ENCODE measurements at places on chromosomes 7 and 10. TPM values are rescaled to one million over a fixed set of nuclear protein-coding genes. Genes with fewer than 3 reads are reported as not detected.

DNA sequence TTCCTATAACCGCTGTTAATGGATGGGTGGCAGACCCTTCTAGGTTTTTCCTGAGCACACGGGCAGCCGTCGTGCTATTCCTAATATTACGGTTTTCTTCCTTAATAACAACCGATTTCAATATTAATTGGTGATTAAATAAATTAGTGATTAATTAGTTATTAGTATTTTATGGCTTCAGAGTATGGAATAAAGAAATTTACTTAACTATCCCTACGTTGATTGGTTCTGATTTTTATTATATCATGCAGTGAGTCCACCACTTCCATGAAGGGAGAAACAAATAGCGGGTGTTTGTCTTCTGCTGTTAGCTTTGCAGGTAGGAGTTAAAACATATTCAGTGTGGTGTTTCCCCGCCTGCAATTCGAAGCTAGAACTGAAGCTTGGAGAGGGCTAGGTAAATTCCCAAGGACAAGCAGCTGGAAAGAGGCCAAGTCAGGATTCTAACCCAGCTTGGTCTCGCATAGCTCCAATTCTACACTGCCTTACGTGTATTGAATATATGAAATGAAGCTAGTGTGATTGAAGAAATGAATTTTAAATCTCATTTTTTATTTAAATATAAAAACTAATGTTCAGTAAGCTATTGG lies 928 bp upstream of the CSTF2T start:
- no peaks in the 10 kb centered on the region for H3K27me3 ChIP-seq
- H3K4me1 ChIP-seq: peaks cover 44% of the 10 kb centered on the region
- peak overlapping the region; percentile 99 for H3K4me3 ChIP-seq
- H3K36me3 ChIP-seq: peaks cover 38% of the 10 kb centered on the region
- DNase-seq: peak; percentile 62
- peak overlapping the region; percentile 100 for H3K27ac ChIP-seq

The PTF1A gene
- total RNA-seq: not detected

- H3K27ac ChIP-seq: no peak overlapping the region
- H3K36me3 ChIP-seq: no peaks in the 10 kb centered on the region
- H3K27me3 ChIP-seq: peaks cover 9% of the 10 kb centered on the region
- no peaks in the 10 kb centered on the region for H3K4me1 ChIP-seq
Measured at GRCh38 chr10:50832171-50832751, 53.2 kb downstream of the A1CF start.

DNA sequence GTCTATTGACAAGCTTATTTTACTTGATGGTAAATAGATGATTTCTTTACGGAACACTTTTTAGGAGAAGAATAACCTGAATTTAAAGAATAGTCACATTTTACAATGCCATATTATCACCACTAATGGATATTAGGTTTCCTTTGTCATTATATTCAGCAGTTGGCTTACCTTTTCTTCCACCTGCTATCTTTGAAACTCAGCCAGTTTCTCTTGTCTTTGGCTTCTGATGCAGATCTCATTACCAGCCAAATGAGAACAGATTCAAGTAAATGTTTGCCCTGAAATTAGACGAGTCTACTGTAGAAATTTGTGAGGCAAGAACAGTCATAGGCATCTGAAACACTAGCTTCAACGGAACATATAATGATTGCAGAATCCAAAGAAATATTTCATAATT lies 85.5 kb upstream of the OIT3 start:
- no peaks in the 10 kb centered on the region for H3K27me3 ChIP-seq
- no peak for DNase-seq
- no peak overlapping the region for H3K4me3 ChIP-seq
- H3K27ac ChIP-seq: no peak overlapping the region
- H3K4me1 ChIP-seq: no peaks in the 10 kb centered on the region

The SYNPO2L gene
- total RNA-seq: 0.05 TPM

The MRLN gene
- 0.82 TPM for total RNA-seq

DNA sequence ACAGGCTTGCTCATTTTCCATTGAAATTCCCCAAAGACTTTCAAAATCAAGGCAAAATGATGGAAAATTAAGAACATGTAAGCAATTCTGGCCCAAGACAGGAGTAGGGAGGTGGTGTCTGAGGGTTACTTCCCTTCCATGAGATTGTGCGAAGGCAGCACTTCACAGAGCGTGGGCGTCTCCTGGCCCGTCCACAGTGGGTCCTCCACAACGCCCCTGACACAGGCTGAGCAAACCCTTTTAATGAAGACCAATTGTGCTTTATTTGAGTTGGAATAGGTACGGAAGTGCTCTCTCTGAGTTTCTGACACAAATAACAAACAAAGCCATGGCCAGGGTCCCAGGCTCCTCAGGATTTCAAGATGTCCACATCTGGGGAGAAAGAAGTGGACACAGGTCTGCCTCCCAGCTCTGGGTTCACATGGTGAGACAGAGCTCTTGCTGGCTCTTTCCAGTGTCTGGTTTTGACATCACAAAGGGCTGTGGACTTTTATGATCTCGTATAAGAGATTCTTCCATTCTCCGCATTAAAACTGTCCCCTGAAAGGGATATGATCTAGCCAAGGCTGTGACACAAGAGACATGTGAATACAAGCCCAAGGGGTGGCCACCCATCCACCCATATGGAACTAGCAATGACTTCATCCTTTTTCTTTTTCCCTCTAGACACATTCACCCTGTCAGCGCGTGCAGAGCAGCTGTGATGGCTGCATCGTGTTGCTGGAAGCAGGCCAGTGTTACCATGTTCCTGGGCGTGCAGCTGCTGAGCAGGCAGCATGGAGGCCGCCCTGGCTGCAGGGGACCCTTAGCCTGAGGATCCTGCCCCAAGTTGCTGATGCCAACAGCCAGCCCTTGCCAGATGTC lies 145.6 kb downstream of the ADAM12 start:
- no peak overlapping the region for H3K4me3 ChIP-seq
- H3K27ac ChIP-seq: no peak overlapping the region
- no peaks in the 10 kb centered on the region for H3K4me1 ChIP-seq
- no peak for DNase-seq
- H3K36me3 ChIP-seq: no peaks in the 10 kb centered on the region
- no peaks in the 10 kb centered on the region for H3K27me3 ChIP-seq

- H3K4me1 ChIP-seq: no peaks in the 10 kb centered on the region
- H3K36me3 ChIP-seq: no peaks in the 10 kb centered on the region
- H3K27me3 ChIP-seq: peaks cover 14% of the 10 kb centered on the region
- no peak overlapping the region for H3K27ac ChIP-seq
- no peak overlapping the region for H3K4me3 ChIP-seq
Measured at GRCh38 chr10:118392761-118393160, 50.6 kb upstream of the FAM204A start.

The DUSP5 gene
- total RNA-seq: 79.9 TPM

The RNF32 gene
- total RNA-seq: 2.3 TPM

- no peak overlapping the region for H3K27ac ChIP-seq
- H3K27me3 ChIP-seq: no peaks in the 10 kb centered on the region
- H3K4me3 ChIP-seq: no peak overlapping the region
- no peaks in the 10 kb centered on the region for H3K36me3 ChIP-seq
Measured at GRCh38 chr10:128398118-128398517, 271.9 kb upstream of the MKI67 start.

- H3K4me3 ChIP-seq: no peak overlapping the region
- DNase-seq: no peak
- H3K27ac ChIP-seq: no peak overlapping the region
- peaks cover 12% of the 10 kb centered on the region for H3K36me3 ChIP-seq
- H3K4me1 ChIP-seq: peaks cover 10% of the 10 kb centered on the region
Measured at GRCh38 chr10:98415731-98416119, 743 bp upstream of the PYROXD2 start.

The MMP21 gene
- total RNA-seq: not detected

GRCh38 chr7:147436718-147437117 lies 1153.8 kb upstream of the C7orf33 start:
- H3K4me3 ChIP-seq: no peak overlapping the region
- no peak overlapping the region for H3K27ac ChIP-seq
- H3K36me3 ChIP-seq: no peaks in the 10 kb centered on the region
- no peak for DNase-seq

DNA sequence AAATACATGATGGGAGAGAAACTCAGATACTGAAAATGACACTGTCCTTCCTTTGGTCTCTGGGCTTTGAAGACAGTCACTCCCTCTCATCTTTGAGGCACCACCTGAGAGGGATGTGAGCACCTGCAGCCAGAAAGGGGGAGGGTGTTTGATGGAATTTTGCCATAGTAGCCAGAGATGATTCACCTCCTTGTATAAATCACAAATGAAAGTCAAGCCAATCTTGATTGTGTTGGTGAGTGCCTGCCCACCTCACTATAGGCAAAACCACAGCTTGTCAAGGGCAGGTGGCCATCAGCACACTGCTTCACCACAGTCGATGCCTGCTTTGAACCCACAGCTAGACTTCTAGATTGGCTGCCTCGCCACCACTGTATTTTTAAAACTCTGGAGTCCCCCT lies 48.2 kb downstream of the PON1 start:
- H3K36me3 ChIP-seq: no peaks in the 10 kb centered on the region
- H3K4me3 ChIP-seq: no peak overlapping the region
- H3K27ac ChIP-seq: no peak overlapping the region
- DNase-seq: no peak
- no peaks in the 10 kb centered on the region for H3K4me1 ChIP-seq

The SUFU gene
- total RNA-seq: 8.4 TPM

DNA sequence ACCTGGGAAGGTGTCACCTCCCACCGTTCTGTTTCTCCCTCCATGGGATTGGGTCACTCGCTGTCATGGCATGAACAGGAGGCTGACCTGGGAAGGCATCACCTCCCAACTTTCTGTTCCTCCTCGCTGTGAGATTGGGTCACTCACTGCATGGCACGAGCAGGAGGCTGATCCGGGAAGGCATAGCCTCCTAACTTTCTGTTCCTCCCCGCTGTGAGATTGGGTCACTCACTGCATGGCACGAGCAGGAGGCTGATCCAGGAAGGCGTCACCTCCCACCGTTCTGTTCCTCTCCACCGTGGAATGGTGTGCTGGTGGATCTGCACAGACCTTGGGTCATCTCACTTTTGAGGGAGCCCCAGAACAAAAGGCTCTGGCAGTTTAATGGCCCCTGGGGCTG lies 239.2 kb upstream of the PRKCQ start:
- H3K4me3 ChIP-seq: no peak overlapping the region
- H3K27me3 ChIP-seq: peaks cover 23% of the 10 kb centered on the region
- H3K4me1 ChIP-seq: no peaks in the 10 kb centered on the region
- no peak overlapping the region for H3K27ac ChIP-seq
- no peaks in the 10 kb centered on the region for H3K36me3 ChIP-seq
- no peak for DNase-seq

DNA sequence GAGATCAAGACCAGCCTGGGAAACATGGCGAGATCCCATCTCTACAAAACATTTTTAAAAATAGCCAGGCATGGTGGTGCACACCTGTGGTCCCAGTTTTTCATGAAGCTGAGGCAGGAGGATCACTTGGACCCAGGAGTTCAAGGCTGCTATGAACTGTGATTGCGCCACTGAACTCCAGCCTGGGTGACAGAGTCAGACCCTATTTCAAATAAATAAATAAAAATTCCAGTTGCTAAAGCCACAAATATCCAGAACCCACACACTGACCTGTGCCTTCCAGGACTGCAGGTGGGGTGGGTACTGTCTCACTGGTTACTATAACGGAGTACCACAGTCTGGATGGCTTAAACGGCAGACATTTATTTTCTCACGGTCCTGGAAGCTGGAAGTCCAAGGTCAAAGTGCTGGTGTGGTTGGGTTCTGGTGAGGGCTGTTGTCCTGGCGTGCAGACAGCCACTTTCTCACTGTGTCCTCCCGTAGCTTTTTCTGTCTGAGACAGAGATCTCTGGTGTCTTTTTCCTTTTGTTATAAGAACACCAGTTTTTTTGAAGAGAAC lies 38.8 kb downstream of the ASB13 start:
- H3K27ac ChIP-seq: no peak overlapping the region
- H3K27me3 ChIP-seq: peaks cover 4% of the 10 kb centered on the region
- no peaks in the 10 kb centered on the region for H3K36me3 ChIP-seq

- H3K36me3 ChIP-seq: peaks cover 65% of the 10 kb centered on the region
- H3K4me1 ChIP-seq: peaks cover 56% of the 10 kb centered on the region
- H3K4me3 ChIP-seq: peak overlapping the region; percentile 7
Measured at GRCh38 chr7:92769394-92769699, 67.0 kb downstream of the CDK6 start.

DNA sequence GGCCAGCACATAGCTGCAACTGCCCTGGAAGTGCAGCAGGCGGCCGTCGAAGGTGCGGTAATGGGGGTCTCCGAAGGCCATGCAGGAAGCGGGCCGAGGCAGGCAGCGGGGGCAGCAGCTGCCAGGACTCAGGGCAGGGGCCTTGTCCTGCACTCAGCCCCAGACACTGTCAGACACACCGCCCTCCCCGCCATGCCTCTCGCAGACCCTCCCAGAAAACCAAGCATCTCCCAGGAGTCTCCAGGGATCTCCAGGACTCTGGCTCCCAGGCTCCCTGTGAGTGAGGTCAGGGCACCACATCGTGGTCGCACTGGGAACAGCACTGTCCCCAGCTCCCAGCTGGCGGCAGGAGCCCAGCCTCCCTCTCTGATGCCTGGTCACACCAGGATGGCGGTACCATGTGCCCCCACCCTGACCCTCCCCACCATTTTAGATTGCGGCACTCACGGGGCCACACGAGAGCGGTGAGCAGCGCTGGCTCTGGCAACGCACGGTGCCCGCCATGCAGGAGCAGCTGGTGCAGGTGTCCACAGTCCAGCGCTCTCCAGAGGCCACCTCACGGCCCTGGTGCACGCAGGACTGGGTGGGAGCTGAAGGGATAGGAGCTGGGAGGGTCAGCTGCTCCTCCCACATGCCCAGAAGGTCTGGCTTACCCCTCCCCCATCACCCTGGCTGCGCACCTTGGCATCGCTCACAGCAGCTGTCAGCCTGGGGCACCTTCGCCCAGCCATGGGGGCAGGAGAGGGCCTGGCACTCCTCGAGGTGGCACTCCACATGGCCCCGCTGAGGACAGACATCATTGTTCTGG lies 17.5 kb downstream of the ATP6V1F start:
- no peaks in the 10 kb centered on the region for H3K36me3 ChIP-seq
- no peak overlapping the region for H3K27ac ChIP-seq
- no peak overlapping the region for H3K4me3 ChIP-seq
- no peak for DNase-seq

DNA sequence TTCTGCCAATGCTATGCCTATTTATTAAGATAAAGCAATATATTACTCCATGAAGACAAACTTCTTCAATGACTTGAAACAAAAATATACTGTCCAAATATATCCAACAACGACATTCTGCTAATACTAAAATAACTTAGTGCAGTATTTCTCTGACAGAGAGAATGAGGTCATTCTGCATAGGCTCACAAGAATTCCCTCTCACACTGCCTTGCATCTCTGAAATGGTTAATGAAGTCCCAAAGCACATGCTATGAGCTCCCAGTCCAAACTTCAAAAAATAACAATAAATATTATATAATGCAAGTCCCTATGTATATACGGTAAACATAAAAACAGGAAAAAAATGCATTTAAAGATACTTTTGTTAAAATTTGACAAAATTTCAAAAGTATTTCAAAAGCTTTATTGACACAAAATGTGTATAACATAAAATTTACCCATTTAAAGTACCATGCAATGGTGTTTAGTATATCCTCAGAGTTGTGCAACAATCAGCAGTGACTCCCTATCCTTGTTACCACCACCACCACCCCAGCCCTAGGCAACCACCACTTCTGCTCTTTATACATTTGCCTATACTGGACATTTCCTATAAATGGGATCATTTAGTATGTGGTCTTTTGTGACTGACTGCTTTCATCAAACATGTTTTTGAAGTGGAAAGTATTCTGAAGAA lies 27.6 kb downstream of the CHCHD3 start:
- no peaks in the 10 kb centered on the region for H3K27me3 ChIP-seq
- H3K27ac ChIP-seq: no peak overlapping the region
- no peak for DNase-seq

Data from activated CD4-positive, alpha-beta T cell treated with anti-CD3 and anti-CD28 coated beads, Interleukin-2, amount 10 ng/mL, durations not matched to agents 24 days and 14 days (primary cell).